ENCODE measurements at places on chromosomes 7 and 10.

DNA sequence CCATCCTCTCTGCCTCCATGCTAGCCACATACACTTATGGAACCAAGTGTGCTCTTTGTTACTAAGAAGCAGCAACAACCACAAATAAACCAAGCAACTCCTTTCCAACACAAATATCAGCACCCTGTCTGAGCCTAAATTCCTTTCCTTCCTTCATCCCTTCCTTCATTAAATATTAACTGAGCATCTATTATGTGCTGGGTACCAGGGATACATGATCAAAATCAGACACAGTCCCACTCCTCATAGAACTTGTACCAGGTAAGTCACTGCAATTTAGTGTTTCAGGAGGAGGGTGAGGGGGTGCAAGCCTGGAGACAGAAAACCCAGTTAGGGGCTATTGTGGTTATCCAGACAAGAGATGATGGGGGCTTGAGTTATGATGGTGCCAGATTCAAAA is 10.8 kb downstream of the CREB5 start:
- DNase-seq = no peak

GRCh38 chr7:120989257-120990220 is 1.0 kb downstream of the CPED1 start:
- DNase-seq = no peak

DNA sequence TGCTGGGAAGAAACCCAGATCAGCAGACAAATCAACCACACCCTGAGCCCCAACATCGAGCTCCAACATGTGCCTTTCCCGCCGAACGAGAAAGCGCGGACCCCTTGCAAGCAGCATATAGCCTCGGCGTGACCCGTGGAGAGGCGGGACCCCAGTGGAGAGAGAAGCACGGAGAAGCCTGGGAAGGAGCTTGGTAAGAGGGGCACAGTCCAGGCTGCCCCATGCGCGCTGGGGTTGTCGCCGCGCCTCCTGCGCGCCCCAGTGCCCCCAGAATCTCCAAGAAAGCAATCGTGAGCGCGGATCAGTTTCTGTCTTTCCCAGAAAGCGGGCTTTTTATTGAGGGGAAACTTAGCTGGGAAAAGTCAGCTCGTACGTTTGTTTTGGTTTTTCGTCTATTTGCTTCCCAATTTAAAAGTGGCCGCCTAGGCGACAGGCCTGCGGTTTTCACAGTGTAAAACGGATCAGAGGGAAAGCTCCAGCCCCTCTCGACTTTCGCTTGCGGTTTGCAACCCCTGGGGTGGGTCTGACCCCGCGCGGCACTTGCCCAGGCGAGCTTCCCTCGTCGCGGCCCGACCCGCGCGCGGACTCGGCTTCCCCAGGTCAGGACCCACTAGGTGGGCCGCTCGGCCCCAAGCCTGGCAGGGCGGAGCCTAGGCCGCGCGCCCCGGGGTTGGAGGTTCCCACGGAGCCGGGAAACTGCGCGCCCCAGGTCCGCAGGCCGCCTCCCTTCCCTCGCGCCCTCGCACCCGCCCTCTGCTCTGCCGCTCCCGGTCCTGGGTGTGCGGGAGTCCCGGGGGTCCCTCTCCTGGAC is 31.1 kb downstream of the SKIDA1 start:
- DNase-seq = no peak

GRCh38 chr7:68821846-68822245 is 776.4 kb upstream of the AUTS2 start:
- no peak for DNase-seq

DNA sequence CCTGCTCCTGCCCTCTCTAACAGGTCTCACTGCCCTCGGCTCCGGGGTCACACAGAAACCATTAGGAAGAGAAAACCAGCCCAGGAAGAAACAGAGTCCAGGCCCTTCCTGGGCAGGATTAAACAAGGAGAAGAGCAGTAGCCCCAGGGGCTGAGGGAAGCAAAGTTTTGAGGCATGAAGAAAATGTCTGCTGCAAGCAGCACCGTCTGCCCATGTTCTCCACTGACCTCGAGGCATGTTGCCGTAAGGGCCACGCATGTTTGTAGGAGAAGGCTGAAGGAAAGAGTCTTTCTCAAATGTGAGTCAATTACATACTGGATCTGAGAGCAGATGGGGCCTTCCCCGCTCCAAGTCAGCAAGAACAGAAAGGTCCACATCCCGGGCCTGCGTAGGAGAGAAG is 4.2 kb downstream of the ZNF746 start:
- no peak for DNase-seq

GRCh38 chr7:157498657-157499056 is 161.9 kb downstream of the DNAJB6 start:
- no peak for DNase-seq

DNA sequence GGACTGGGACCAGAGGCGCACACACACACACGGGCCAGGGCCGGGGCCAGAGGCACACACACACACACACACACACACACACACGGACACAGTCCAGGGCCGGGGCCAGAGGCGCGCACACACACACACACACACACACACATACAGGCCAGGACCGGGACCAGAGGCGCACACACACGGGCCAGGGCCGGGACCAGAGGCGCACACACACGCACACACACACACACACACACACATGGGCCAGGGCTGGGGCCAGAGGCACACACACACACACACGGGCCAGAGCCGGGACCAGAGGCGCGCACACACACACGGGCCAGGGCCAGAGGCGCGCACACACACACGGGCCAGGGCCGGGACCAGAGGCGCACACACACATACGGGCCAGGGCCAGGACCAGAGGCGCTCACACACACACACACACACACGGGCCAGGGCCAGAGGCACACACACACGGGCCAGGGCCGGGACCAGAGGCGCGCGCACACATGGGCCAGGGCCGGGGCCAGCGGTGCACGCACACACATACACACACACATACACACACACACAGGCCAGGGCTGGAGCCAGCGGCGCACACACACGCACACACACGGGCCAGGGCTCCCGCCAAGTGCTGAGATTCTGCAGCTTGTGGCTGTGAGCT is 268.8 kb downstream of the ELFN1 start:
- DNase-seq = no peak

- DNase-seq = no peak
Measured at GRCh38 chr10:68184546-68184945, 47.4 kb downstream of the ATOH7 start.

GRCh38 chr7:50308532-50309385 is 4.2 kb downstream of the IKZF1 start:
- DNase-seq = no peak

DNA sequence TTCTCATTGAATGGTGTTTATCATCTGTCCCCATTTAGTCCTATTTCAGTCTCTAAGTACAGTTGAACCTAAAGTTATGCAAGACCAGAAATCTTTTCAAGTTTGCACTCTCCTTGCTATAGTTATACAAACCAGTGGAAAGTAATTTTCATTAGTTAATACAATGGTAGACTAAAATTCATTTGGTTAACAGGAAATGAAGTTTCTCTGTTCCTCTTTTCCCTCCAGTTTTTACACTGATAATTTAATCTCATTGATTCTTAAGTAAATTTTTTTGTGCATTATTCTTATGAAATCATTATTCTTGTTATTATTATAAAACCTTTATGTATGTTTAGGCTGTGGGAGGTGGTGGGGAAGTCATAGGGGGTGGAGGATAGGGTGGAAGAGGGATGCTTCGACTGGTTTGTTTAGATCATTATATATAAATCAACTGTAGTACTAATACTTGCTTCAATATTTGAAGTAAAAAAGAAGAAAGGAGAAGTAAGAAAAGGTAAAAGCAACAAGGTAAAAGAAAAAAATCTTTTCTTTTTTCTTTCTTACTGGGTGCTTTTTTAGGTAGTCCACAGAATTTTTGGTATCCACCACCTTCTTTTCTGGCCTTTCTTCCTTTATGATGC is 104.1 kb downstream of the GPR85 start:
- no peak for DNase-seq

DNA sequence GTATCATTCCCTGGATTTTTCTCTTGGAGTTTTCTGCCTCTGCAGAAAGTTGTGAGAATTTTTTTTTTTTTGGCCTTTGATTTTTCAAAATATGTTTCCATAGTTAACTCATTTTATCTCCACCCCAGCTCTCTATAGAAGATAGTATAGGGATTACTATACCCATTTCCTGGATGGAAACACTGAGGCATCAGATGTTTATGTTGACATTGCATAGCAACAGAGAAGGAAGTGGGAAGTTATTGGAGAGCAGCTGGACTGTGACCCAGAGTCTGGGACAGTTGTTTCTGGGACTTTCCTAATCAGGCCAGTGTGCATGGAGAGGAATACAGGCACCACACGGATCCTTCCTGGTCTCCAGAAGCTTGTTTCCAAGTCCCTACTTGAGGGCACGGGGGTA is 158.0 kb downstream of the CDH23 start:
- no peak for DNase-seq

DNA sequence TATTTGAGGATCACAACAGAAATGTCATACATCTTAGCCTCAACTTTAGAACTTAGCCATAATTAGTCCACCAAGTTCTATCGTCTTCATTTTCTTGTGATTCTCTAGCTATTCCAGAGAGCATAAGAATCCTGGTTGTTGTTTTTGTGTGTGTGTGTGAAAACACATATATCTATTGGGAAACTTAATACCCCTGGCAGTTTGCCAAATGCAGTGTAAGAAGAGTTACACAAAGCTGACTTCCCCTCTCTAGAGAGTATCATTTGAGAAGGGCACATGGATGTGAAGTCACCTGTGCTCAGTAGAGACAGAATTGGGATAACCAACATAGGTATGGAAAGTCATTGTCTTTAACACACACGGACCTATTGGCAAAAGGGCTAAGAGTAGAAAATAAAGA is 19.3 kb downstream of the FOXI2 start:
- no peak for DNase-seq

DNA sequence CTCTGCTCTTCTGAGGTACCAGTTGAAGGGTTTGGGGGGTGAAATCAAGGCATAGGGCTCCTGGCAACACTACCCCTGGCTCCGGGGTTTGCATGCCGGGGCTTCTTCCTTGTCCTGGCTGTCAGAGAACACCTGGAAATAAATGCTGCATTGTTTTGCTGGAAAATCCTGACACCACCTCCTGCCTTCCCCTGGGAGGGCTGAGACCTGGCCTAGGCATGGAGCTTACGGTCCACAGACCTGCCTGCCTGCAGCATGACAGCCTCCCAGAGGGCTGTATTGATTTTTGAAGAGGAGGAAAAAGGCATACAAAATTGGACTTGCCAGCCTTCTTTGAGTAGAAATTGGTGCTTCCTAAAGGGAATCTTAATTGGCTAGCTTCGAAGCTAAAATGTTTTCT is 227.1 kb downstream of the MGMT start:
- no peak for DNase-seq

- no peak for DNase-seq
Measured at GRCh38 chr10:33187427-33187999, 147.0 kb downstream of the NRP1 start.

DNA sequence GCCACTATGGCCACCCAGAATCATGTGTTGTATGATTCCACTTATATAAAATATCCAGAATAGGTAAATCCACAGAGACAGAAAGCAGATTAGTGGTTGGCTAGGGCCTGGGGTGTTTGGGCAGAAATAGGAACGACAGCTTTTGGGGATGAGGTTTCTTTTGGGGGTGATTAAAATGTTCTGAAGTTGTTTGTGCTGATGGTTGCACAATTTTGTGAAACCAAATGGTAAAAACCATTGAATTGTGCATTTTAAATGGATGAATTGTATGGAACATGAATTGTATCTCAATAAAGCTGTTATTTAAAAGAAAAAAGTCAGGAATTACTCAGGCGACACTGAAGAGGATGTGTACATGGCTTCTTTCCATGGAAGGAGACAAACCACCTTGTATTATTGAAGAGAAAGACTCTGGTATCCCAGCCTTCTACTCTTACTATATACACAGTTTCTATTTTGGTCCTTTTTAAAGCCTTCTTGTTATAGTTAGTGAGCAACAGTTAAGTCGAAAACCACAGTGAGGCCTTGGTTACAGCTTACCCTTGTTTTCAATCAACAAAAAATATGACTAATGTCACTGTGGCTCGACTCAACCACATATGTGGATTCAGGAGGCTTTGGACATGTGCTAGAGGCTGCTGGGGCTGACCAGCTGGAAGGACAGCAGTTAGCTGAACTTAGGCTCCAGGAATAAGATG is 57.1 kb upstream of the KMT2E start:
- peak; percentile 57 for DNase-seq

DNA sequence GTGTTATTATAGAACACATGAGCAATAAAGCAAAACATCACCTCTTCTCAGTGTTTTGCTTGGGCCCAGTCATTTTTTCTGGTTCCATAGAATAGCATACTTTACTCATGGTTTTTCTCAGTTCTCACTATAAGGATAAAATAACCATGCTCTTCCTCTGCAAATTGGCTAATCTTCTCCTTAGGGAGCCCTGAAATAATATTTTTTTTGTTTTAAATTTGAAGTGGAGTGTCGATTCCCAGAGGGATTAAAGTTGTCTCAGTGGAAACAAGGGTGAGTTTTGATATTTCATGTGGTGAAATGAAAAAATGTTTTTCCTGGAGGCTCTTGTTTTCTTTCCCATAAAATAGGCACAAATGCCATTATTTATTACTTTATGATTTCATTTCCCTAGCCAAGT is 127.3 kb downstream of the NOC3L start:
- no peak for DNase-seq

DNA sequence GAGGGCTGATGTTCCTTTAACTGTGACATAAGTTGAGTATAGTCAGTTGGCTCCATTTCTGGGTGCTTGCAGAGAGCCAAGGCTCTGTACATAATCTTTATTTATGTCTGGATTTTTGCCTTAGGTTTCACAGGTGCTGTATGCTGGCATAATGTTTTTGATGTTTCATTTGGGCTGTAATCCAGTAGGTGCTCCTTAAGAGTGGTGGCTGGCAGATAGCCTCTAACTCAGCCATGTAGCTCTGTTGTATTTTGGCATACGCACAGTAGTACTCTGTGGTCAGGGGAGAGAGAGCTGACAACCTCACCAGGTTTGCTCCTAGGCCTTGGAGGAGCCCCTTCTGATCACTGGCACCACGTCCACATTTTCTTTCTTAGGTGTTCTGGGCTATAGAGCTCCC is 61.1 kb downstream of the RNF133 start:
- DNase-seq = no peak

- DNase-seq = no peak
Measured at GRCh38 chr7:258476-259190, 31.3 kb upstream of the FOXL3 start.

DNA sequence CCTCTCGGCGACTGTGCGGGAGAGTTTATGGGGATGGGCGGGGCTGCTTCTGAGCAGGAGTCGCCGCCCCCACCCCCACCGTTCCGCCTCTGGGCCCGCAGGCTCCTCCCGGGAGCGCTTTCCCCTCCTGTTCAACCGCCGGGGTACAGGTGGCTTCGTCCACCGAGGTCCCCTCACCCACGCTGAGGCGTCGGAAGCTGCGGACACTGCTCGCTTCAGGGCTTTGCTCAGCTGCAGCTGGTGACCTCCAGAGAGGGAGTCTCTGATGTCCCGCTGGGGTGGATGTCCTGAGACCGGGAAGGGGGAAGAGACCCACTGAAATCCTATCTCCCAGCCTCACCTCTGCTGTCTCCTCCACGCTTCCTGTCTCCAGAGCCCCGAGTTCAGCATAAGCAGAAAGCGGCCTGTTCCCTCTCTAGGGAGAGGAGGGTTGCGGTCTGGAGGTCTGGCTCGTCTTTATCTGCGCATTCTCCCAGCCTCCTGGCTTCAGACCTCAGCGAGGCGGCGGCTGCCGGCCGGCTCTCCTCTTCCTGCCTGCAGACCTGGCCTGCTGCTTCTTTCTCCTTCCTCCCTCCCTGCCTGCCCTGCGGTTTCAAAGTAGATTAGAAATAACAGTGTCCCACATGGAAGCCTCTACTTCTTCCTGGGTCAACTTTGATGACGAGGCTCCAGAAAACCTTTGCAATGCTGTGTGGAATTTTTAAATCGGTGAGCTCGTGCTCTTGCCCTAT is 1.8 kb downstream of the CYP2E1 start:
- DNase-seq = no peak

All from GM12864 (cell line).